Activated T-cell treated with anti-CD3 and anti-CD28 coated beads, Interleukin-2, amount 50 U/mL, for 1 hour (primary cell): ENCODE measurements at places on chromosomes 3 and 15.

- DNase-seq = no peak
These were observed 324.0 kb upstream of the TBL1XR1 start for GRCh38 chr3:177521305-177521704.

DNA sequence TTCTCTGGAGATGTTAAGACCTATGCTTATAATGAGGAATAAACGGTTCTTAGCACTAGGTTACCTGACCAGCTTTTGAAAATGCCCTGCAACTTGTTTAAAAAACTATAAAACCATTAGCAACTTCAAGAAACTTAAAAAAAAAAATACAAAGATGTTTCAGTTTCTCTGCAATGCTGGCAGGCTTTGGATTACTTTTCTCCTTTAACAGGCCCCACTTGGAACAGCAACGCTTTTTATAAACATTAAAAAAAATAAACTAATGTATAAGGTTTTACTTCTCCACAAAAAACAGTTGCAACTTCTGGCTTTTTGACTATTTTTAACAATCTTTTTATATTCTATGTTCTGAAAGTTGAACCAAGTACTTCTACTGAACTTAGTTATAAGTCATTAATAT is 1006.7 kb downstream of the ROBO1 start:
- no peak for DNase-seq

GRCh38 chr15:29449136-29449535 is 179.5 kb upstream of the NSMCE3 start:
- DNase-seq = no peak

GRCh38 chr3:72816862-72817355 is 31.3 kb downstream of the SHQ1 start:
- no peak for DNase-seq

DNA sequence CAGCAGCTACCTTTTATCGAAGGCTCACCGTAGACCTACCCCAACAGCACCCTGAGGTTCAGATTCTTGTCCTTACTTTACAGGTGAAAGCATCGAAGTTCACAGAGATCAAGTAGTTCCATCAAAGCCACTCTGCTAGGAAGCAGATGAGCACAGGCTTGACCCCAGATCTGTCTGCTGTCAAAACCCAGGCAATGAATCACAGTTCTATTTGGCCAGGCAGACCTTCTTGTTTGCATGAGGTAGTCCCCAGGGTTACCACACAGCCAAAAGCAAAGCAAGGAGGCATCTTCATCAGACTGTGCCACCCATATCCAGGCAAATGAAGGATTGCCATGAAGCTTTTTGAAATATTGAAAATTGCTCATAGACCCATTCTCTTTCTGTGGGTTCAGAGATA is 33.0 kb downstream of the HES1 start:
- DNase-seq = no peak

GRCh38 chr15:89654847-89655805 is at the start of gene KIF7:
TSS of gene KIF7 (minus strand) at chr15:89655467. CDS start at chr15:89652930, 2,537 bp downstream.
- DNase-seq = peak; percentile 26

GRCh38 chr3:22893101-22893500 is 310.0 kb upstream of the UBE2E2 start:
- no peak for DNase-seq

DNA sequence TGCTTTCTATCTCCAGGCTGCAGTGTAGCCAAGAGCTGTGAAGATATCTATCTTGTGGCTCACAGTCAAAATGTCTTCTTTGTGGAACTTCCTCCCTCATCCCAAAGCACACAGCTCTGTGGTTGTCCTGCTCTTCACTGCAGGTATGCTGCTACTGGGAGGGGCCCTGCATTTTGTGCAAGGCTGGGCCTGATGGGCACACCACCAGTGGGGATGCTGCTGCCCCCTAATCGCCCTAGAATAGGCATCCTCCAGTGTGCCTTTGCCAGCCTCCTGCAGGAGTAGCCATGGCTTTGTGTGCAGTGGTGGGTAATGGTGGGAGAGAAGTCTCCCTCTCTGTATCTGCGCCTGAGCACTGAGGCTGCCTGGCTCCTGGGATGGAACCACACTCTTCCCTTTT is 297.3 kb downstream of the DOCK3 start:
- no peak for DNase-seq

GRCh38 chr15:52103217-52104207 is 9.1 kb downstream of the BCL2L10 start:
- DNase-seq = no peak

- peak; percentile 41 for DNase-seq
These were observed at the start of gene LARP6 for GRCh38 chr15:70853973-70854665. TSS of gene LARP6 (minus strand) at chr15:70854157. CDS start at chr15:70854088, 69 bp downstream.

DNA sequence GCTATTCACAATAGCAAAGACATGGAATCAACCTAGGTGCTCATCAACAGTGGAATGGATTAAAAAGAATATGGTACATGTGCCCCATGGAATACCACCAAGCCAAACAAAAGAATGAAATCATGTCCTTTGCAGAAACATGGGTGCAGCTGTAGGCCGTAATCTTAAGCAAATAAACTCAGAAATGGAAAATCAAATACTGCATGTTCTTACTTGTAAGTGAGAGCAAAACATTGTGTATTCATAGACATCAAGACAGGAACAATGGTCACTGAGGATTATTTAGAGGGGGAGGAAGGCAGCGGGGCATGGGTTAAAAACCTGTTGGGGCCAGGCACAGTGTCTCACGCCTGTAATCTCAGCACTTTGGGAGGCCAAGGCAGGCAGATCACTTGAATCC is 304.7 kb upstream of the ROBO2 start:
- DNase-seq = no peak

GRCh38 chr15:35519541-35520149 is 26.3 kb downstream of the DPH6 start:
- no peak for DNase-seq

DNA sequence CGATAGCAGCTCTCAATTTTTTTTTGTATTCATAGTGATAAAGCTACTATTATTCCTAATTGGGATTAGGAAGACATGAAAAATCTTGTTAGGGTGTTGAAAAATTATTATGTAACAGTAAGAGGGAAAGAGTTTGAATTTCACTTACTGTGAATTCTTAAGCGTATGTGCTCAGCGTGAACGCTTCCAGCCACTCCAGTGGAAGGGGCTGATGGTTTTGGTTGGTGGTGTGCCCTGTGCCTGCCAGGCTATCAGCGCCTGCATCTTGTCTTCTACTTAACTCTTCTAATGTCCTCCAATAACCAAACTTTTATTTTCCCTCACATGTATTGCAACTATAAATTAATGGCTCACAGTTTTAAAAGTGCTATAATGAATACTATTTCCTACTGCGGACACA is 22.5 kb downstream of the CDIN1 start:
- no peak for DNase-seq

DNA sequence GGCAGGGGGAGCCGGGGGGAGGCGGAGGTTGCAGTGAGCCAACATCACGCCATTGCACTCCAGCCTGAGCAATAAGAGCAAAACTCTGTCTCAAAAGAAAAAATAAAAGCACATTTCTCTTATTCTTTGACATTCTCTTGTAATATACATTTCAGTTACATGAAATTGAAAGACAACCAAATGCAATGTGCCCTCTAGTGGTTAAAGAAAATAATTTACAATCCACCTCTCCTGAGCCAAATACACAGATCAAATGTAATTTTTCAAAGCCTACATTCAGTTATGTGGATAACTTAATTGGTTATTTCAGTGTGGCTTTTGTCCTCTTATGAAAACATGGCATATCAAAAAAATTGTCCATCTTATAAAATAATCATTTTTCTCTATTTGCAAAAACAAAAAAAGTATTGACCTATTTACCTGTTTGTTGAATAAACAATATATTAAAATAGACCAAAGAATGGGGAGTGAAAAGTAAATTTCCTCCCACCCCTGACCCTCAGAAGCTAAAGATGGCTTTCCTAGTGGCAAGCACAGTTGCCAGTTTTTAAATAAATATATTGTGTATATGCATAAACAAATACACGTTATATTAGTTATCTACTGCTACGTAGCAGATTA is 14.2 kb upstream of the U2SURP start:
- DNase-seq = no peak

DNA sequence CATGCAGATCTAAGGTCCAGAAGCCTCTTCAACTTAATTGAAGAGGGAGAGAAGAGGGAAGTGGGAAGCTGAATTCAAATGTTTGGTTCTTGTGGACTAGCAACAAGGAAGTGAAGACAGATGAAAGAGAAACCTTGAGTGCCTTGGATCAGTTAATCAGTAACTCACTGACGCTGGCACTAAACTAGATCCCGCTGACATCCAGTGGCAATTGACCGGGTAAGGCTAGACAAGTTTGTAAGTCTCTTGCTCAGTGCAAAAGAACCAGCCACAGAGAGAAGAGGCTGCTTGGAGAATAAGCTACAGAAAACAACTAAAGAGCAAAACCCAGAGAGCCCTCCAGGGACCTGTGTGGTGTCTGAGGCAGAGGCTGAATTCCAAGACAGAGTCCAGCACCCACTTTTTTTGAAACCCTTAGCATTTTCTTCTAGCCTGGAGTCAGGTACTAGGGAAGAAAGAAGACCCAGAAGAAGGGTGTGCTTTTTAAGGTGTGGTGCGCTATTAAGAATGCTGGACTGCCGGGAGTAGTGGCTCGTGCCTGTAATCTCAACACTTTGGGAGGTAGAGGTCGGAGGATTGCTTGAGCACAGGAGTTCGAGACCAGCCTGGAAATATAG is 6.9 kb downstream of the PLCH1 start:
- DNase-seq = no peak

DNA sequence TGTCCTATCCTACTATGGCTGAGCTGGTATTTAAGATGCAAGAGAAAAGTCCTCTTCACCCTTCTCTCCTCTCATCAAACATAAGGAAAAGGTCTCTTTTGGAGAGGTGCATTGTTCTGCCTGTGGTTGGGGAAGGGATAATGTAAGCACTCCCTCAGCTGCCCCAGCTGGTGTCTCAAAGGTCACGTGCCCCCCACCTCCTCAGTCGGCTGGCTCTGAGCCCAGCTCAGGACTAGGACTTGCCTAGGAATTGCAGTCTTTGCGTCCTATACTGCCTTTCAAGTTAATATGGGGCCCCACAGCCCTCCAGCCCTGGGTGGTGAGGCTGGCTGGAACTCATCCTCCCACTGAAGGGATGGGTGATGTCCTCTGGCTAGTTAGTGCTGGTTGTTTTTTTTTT is 29.7 kb downstream of the OR4F15 start:
- no peak for DNase-seq

GRCh38 chr3:113948015-113948917 is 453 bp downstream of the ZDHHC23 start:
- DNase-seq = peak; percentile 52

GRCh38 chr15:65292938-65293518 is 2.8 kb upstream of the RNU5A-1 start:
- DNase-seq = no peak

DNA sequence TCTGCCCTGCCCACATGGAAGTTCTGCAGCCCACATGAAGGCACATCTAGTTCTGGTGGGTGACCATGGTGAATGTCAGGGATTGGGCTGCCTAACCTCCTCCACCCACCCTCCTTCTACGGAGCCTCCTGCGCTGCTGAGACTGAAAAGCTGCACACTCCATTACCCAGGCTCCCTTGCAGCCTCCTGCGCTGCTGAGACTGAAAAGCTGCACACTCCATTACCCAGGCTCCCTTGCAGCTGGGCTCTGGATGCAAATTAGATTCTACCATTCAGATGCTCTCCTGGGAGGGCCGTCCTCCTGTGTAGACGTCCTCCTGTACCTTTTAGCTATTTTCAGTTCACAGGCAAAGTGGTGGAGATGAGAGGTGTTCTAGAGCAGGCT is 32.1 kb downstream of the POMGNT2 start:
- DNase-seq = no peak

DNA sequence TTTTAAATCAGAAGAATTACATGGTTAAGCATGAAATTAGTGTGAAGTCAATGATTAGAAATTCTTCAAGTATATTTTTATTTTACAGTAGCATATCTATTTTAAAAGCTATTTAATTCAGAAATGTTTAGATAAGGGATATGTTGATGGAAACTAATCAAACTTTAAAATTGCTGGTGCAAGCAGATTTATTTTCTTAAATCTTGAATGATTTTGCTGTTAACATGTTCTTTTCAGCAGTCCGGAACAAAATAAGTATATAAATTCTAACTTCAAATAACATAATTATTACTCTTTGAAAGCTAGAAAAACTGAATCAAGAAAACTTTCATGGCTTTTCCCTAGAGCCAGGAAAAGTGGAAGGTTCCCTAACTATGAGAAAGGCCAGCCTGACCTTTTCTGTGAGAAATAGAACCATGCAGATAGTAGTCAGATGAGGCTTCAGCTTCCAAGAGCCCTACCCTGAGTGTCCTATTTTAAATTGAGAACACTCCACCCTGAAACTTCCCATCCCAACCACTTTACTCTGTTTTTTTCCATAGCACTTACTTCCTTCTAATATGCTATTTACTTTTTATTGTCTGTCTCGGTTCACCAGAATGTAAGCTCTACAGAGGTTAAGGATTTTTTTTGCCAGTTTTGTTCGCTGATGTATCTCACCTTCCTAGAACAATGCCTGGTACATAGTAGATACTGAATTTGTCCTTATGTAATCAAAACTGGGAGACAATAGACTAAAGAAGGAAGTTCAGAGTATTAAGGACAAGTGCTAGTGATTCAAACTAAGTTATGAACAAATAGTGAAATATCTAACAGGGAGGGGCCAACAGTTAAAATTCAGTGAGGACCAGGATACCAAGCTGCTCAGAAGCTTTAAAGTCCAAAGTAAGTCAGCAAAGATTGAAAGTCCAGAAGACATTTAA is 66.8 kb downstream of the CD200R1L start:
- DNase-seq = no peak

DNA sequence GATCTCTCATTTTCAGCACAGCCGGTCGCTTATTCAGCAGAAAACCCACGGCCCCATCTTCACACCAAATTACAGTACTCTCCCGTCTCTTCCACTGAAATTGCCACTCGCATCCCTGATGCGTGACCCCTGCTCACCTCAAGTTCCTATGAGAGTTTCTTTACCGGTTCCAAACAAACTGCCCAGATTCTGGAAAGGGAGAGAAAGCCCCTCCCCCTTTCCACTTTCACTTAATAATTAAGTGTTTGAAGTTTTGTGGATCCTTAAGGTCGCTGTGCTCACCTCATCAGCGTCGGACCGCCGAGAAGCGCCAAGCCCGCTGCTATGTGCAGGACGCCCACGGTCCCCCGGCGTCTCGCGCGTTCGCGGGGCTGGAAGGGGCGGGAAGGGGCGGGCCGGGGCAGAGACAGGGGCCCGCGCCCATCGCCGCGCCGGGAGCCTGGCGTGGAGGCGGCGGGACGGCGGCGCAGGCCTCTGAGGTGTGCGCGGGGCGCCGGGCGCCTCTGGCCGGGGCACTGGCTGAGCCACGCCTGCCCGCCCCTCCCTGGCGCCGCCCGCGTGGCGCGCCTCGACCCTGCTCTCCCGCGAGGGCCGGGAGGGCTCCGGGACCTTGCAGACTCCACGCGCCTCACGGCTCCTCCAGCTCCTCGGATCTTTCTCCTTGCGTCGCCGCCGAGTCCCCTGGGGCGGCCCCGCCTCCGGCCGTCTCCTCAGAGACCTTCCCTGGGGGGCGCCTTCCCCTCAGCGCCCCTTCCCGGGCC is at the start of gene GPR156:
Gene GPR156, minus strand, starts transcription at position 476 of the 761 bp plus-strand sequence. CDS start 41,124 bp downstream, outside the sequence.
- DNase-seq = no peak
